ENCODE measurements at places on chromosomes 16 and 17. TPM values are rescaled to one million over a fixed set of nuclear protein-coding genes. Genes with fewer than 3 reads are reported as not detected.

- no peaks in the 10 kb centered on the region for H3K4me1 ChIP-seq
- no peak overlapping the region for H3K4me3 ChIP-seq
- H3K36me3 ChIP-seq = no peaks in the 10 kb centered on the region
- peaks cover 68% of the 10 kb centered on the region for H3K27me3 ChIP-seq
- no peak for DNase-seq
- H3K27ac ChIP-seq = no peak overlapping the region
Measured at GRCh38 chr17:57784226-57784895, 39.3 kb upstream of the CCDC182 start.

SEPTIN12 gene
- 0.78 TPM for total RNA-seq

GRCh38 chr17:57781386-57782061, 36.4 kb upstream of the CCDC182 start:
- H3K36me3 ChIP-seq = no peaks in the 10 kb centered on the region
- H3K27ac ChIP-seq = no peak overlapping the region
- peaks cover 67% of the 10 kb centered on the region for H3K27me3 ChIP-seq

DNA sequence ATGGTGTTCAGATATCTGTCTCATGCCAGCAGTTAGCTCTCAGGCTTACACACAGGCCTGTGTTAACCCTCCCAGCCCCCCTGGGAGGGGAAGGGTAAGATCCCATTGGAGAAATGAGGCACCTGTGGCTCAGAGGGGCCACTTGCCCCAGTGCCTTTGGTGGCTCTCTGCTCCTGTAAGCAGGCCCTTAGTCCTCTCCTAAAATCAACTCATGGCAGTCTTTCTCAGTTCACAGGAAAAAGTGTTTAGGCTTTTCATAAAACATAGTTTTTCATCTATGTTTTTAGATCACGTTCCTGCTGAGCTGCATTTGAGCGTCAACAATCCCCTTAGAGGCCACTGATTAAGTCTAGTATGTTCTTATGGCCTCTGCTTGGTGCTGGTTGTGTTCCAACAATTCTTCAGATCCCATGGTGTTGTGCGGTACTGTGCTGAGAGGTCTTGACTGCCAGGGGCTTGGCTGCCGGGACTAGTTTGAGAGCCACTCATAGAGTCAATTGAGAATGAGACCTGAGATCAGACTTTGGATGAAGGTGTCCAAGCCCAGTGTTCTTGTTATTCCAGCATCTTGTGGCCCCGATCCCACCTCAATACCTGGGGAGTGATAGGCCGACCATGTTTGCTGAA, 10.6 kb downstream of the TAOK2 start:
- H3K36me3 ChIP-seq = peaks cover 27% of the 10 kb centered on the region
- no peak overlapping the region for H3K27ac ChIP-seq
- no peak overlapping the region for H3K4me3 ChIP-seq
- no peak for DNase-seq
- H3K4me1 ChIP-seq = no peaks in the 10 kb centered on the region

GRCh38 chr16:67537636-67538591, 9.3 kb downstream of the RIPOR1 start:
- no peak overlapping the region for H3K27ac ChIP-seq
- H3K4me1 ChIP-seq = peaks cover 7% of the 10 kb centered on the region

CCDC200 gene
- total RNA-seq = not detected

- H3K4me3 ChIP-seq = no peak overlapping the region
- no peak for DNase-seq
- no peak overlapping the region for H3K27ac ChIP-seq
- no peaks in the 10 kb centered on the region for H3K27me3 ChIP-seq
Measured at GRCh38 chr17:78738698-78739097, 43.4 kb downstream of the CYTH1 start.

CD79B gene
- not detected for total RNA-seq

ZNF423 gene
- total RNA-seq = 47.7 TPM

KRTAP9-2 gene
- not detected for total RNA-seq

DNA sequence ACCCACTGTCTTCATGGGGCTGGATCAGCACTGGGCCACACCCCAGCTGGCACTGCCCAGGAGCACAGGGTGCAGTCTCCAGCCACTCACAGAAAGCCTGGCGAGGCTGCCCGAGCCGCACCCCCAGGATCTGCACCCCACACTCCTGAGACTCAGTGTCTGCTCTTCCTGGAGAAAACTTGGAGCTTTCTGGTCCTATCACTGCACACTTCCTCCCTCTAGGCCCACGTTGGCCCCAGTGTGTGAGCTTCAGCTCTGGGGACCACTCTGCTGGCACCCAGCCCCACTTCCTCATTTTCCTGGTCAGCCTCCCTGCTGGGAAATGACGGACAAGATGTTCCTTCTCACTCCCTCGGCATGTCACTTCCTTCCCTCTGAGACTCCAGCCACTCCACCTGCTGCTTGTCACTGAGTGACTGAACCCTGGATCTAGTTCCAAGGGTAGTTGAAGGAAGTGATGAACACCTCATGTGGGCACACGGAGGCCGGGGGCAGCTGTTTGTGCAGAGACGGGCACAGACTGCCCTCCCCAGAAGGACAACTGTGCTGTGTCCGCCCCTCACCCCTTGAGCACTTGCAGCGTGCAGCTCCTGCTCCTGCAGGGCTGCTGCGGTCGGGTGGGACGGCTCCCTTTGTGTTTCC, 29.0 kb downstream of the ZC3H18 start:
- H3K36me3 ChIP-seq = peaks cover 18% of the 10 kb centered on the region
- H3K27ac ChIP-seq = peak overlapping the region; percentile 24
- peaks cover 6% of the 10 kb centered on the region for H3K4me1 ChIP-seq
- no peaks in the 10 kb centered on the region for H3K27me3 ChIP-seq

DNA sequence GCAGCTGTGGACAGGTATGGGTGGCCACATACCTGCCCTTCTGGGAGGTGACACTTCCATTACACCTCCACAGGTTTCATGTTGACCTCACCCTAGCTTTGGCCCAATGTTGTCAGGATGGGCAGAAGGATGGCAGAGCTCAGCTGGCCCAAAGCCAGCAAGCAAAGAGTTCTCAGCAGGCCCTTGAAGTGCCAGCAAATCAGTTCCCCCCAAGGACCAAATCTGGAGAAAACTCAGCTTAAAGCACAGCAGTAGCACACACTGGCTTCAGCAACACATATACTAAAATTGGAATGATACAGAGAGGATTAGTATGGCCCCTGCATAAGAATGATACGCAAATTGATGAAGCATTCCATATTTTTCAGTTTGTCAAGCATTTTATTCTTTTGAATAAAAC, 13.4 kb downstream of the ARL4D start:
- DNase-seq = no peak
- H3K4me3 ChIP-seq = no peak overlapping the region
- H3K36me3 ChIP-seq = no peaks in the 10 kb centered on the region
- H3K27me3 ChIP-seq = peaks cover 21% of the 10 kb centered on the region
- H3K27ac ChIP-seq = no peak overlapping the region

GRCh38 chr16:86199871-86200695, 301.1 kb downstream of the IRF8 start:
- H3K27ac ChIP-seq = no peak overlapping the region
- no peak overlapping the region for H3K4me3 ChIP-seq
- H3K27me3 ChIP-seq = peaks cover 52% of the 10 kb centered on the region
- no peak for DNase-seq
- no peaks in the 10 kb centered on the region for H3K36me3 ChIP-seq

- H3K36me3 ChIP-seq = peaks cover 20% of the 10 kb centered on the region
- no peaks in the 10 kb centered on the region for H3K27me3 ChIP-seq
- DNase-seq = no peak
- no peak overlapping the region for H3K4me3 ChIP-seq
- H3K27ac ChIP-seq = peak overlapping the region; percentile 51
Measured at GRCh38 chr16:69448470-69449193, 24.2 kb downstream of the CYB5B start.

DNA sequence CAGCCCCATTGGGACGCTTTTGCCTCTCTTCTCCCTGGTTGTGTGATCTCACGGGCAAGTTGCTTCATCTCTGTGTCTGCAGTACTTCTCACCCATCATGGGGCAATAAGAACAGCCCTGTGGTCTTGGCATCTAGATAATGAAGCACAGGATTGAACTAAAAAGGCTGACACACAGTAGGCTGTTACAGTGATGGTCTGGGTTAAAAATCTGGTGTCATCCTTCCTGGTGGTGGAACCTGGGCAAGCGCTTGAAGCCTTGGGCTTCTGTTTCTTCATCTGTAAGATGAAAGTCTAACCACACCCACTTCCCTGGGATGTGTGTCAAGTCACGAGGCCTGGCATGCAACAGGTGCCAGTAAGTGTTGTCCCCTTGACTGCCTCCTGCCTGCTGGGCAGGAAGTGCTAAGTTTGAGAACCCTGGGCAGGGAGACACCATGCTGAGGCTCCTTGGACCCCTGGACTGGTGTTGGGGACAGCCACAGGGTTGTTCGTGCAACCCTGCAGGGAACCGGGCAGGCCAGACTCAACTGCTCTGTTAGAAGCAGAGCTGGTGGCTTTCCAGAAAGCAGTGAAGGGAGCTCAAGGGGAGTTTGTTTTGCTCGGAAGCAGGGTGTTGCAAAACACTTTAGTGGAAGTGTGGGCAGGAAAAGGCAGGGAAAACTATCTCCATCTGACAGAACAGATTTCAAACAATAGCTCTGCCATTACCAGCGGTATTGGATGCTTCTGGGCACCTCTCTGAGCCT, 5.9 kb upstream of the MAP2K3 start:
- peaks cover 3% of the 10 kb centered on the region for H3K4me1 ChIP-seq
- no peak for DNase-seq
- no peak overlapping the region for H3K27ac ChIP-seq
- no peak overlapping the region for H3K4me3 ChIP-seq
- H3K36me3 ChIP-seq = no peaks in the 10 kb centered on the region
- H3K27me3 ChIP-seq = peaks cover 75% of the 10 kb centered on the region

DNA sequence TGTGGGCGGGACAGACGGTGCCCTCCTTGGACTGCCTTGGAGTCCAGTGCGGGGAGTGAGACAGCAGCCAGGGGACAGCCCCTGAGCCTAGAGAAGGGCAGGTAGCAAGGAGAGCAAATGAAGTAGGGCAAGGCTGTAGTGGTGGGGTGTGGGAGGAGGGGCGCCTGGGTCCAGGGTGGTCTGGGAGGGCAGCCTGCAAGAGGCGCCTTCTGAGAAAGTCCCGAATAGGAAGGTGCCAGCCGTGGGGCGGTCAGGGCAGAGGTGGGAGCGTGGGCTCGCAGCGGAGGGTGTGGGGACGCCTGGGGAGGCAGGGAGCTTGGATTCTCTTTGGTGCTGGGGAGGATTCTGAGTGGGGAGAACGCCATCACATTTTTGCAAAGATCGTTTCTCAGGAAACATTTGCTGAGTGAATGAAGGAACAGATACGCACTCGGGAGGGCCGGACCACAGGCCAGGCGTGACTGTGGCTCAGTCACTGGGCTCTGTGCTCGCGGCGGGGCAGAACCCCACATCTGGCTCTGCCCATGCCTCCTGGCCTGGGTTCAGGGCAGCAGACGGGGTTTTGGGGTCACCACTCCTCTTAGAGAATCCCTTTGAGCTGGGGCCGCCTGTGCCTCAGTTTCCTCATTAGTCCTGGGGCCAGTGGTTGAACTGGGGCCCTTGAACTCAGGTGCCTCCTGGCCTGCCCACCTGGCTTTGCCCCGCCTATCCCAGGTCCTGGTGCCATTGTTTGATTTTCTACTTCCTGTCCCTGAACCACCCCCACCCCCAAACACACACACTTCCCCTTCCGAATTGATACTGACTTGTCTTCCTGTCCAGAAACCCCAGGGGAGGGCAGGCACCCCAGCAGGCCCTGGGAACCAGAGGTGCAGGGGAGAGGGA, 4.2 kb downstream of the SNN start:
- H3K4me1 ChIP-seq = peaks cover 27% of the 10 kb centered on the region
- peaks cover 6% of the 10 kb centered on the region for H3K36me3 ChIP-seq
- peak overlapping the region; percentile 19 for H3K4me3 ChIP-seq
- peak overlapping the region; percentile 56 for H3K27ac ChIP-seq
- no peaks in the 10 kb centered on the region for H3K27me3 ChIP-seq
- no peak for DNase-seq

GRCh38 chr17:78997231-78997741, 12.3 kb downstream of the CANT1 start:
- no peak for DNase-seq
- H3K27me3 ChIP-seq = no peaks in the 10 kb centered on the region
- H3K4me3 ChIP-seq = no peak overlapping the region
- no peak overlapping the region for H3K27ac ChIP-seq
- H3K36me3 ChIP-seq = peaks cover 18% of the 10 kb centered on the region
- peaks cover 6% of the 10 kb centered on the region for H3K4me1 ChIP-seq

- no peak overlapping the region for H3K4me3 ChIP-seq
- H3K36me3 ChIP-seq = no peaks in the 10 kb centered on the region
- peaks cover 46% of the 10 kb centered on the region for H3K27me3 ChIP-seq
- peaks cover 9% of the 10 kb centered on the region for H3K4me1 ChIP-seq
- no peak overlapping the region for H3K27ac ChIP-seq
Measured at GRCh38 chr16:73480381-73480780, 432.5 kb upstream of the ZFHX3 start.

- DNase-seq = no peak
- H3K27ac ChIP-seq = no peak overlapping the region
- peaks cover 7% of the 10 kb centered on the region for H3K36me3 ChIP-seq
- peak overlapping the region; percentile 72 for H3K4me3 ChIP-seq
Measured at GRCh38 chr17:39150104-39150634, 1.3 kb downstream of the PLXDC1 start.

PLEKHH3 gene
- total RNA-seq = 14.1 TPM

DNA sequence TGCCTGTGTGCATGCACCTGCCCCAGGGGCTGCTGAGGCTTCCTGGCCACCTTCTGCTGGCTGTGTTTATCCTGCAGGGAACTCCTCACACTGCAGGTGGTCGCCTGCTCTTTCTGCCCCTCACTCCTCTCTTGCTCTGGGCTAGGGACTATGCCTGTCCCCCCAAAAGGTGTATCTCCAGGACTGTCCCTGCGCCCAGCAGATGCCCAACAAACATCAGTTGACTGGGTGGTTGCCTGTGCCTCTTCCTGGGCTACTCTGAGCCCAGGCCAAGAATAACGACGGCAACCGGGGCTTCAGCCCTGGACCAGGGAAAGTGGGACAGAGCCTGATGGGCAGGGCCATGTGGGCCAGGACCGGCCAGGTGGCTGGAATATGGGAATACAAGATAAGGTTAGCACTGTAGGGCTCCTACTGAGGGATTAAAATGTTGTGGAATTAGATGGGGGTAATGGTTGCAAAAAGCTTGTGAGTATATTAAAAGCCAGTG, 55.4 kb downstream of the VAC14 start:
- peaks cover 16% of the 10 kb centered on the region for H3K36me3 ChIP-seq
- no peaks in the 10 kb centered on the region for H3K27me3 ChIP-seq
- H3K4me3 ChIP-seq = no peak overlapping the region
- no peak overlapping the region for H3K27ac ChIP-seq
- no peak for DNase-seq

GRCh38 chr17:14882131-14882530, 383.0 kb downstream of the PMP22 start:
- no peaks in the 10 kb centered on the region for H3K4me1 ChIP-seq
- H3K4me3 ChIP-seq = no peak overlapping the region
- H3K27me3 ChIP-seq = no peaks in the 10 kb centered on the region
- peaks cover 9% of the 10 kb centered on the region for H3K36me3 ChIP-seq
- no peak overlapping the region for H3K27ac ChIP-seq

- peaks cover 2% of the 10 kb centered on the region for H3K36me3 ChIP-seq
- no peak for DNase-seq
- H3K4me1 ChIP-seq = peaks cover 11% of the 10 kb centered on the region
- H3K4me3 ChIP-seq = no peak overlapping the region
Measured at GRCh38 chr16:26177438-26177837, 485.7 kb downstream of the HS3ST4 start.

RSKR gene
- 35.5 TPM for total RNA-seq

- no peaks in the 10 kb centered on the region for H3K27me3 ChIP-seq
- DNase-seq = no peak
- no peak overlapping the region for H3K27ac ChIP-seq
- no peak overlapping the region for H3K4me3 ChIP-seq
- H3K36me3 ChIP-seq = peaks cover 24% of the 10 kb centered on the region
Measured at GRCh38 chr17:44865931-44866330, 18.2 kb downstream of the HIGD1B start.

- H3K27me3 ChIP-seq = peaks cover 5% of the 10 kb centered on the region
- no peak overlapping the region for H3K4me3 ChIP-seq
- H3K36me3 ChIP-seq = no peaks in the 10 kb centered on the region
Measured at GRCh38 chr17:51486091-51486490, 225.7 kb downstream of the UTP18 start.

EMC8 gene
- 48.7 TPM for total RNA-seq

- no peaks in the 10 kb centered on the region for H3K4me1 ChIP-seq
- no peak for DNase-seq
Measured at GRCh38 chr17:41624208-41625101, at the start of gene KRT17. TSS of gene KRT17 (minus strand) at chr17:41624575. CDS start at chr17:41624509, 66 bp downstream.
